Esophagus squamous epithelium (tissue), 5 donors: ENCODE measurements at places on chromosomes 5 and 9. TPM values are rescaled to one million over a fixed set of nuclear protein-coding genes. Genes with fewer than 3 reads are reported as not detected.
A peak's percentile ranks its signal among the peaks of the same experiment; 100 is the strongest.

Gene ADAMTS16
- total RNA-seq, result not detected

Gene RNF38
- total RNA-seq, result 11.1 TPM

Gene PCSK1
- total RNA-seq, result 0.19 TPM

DNA sequence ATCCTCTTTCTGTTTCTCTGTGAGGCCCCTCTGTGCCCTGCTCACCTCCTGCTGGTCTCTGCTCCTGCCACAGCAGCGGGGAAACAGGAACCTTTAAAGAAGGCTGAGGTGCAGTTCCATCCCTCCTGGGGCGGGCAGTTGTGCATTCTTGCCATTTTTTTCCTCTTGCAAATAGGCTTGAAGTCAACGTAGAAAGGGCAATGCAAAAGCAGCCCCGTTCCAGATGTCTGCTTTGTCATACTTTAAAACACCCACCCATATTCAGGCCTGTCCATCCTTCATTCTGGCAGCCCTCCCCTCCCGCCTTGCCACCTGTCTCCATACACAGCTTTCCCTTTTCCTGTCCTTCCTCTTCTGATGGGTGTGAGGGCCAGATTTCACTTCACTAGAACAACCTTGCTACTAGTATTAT, 65.4 kb upstream of the KLF9 start:
- H3K4me3 ChIP-seq, result peak overlapping the region; percentile 18
- peak overlapping the region; percentile 97 for H3K27ac ChIP-seq
- H3K4me1 ChIP-seq, result peaks cover 82% of the 10 kb centered on the region
- no peaks in the 10 kb centered on the region for H3K36me3 ChIP-seq

DNA sequence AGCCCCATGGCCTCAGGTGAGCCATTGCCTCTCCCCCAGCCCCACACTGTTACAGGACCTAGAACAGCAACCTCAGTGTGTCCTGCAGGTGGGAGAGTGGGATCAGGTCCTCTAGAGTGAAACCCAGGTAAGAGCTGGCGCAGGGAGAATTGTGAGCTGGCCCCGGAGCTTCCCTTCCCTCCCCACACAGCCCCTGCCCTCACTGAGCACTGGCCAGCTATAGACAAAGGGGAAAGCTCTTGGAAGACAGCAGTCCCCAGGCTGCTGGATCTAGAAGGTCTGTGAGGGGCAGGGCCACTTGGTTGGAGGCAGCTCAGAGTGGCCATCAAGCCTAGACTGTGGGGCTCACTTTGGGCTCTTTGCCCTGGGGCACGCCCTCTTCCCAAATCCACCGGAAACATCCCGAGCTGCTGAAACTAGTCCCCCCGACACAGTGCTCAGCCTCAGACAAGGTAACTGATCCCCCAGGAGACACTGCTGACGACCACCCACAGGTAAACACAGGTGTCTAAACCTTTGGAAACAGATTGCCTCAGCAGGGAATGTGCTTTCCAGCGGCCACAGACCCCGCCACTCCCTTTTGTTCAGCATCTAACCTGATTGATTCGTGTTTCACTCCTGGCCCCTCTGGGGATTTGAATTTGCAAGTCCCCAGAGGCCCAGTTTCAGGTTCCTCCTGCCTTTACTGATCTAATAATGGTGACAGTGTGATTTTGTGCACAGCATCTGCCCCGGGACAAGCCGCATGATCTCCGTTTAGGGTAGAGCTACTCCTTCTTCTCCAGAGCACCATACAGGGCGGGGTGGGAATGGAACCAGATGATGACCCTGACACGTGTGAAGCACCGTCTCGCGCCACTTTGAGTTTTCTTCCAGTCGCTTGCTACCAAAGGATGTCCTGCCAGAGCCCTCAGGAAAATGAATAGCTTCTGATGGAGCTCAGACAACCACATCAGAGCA, 42.2 kb upstream of the ADAMTS2 start:
- H3K4me3 ChIP-seq, result no peak overlapping the region
- no peaks in the 10 kb centered on the region for H3K36me3 ChIP-seq
- H3K27ac ChIP-seq, result no peak overlapping the region
- no peaks in the 10 kb centered on the region for H3K27me3 ChIP-seq

DNA sequence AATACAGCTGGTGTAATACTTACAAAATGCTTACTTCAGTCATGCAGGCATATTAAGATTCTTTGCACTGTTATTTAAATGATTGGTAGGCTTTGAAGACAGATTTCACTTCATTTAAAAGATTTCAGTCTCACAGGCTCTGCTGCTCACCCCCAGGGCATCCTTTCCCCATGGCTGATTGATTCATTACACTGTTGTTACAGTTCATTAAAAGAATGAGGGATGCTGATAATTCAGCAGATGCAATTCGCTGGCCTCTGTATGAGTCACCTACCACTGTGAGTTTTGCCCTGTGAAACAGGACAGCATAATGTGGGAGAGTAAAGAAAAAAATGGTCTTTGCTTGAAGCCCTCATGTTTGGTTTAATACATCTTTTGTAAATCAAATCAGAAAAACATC, 246.9 kb downstream of the CYLC2 start:
- H3K27ac ChIP-seq, result no peak overlapping the region
- H3K36me3 ChIP-seq, result no peaks in the 10 kb centered on the region
- H3K4me1 ChIP-seq, result no peaks in the 10 kb centered on the region

GRCh38 chr9:95429096-95429495, 87.7 kb downstream of the PTCH1 start:
- no peak overlapping the region for H3K4me3 ChIP-seq
- no peaks in the 10 kb centered on the region for H3K36me3 ChIP-seq
- no peak for DNase-seq
- H3K27me3 ChIP-seq, result no peaks in the 10 kb centered on the region

GRCh38 chr5:179311581-179311980, 33.7 kb downstream of the ADAMTS2 start:
- H3K4me3 ChIP-seq, result no peak overlapping the region
- no peak overlapping the region for H3K27ac ChIP-seq
- peaks cover 9% of the 10 kb centered on the region for H3K4me1 ChIP-seq
- no peak for DNase-seq

DNA sequence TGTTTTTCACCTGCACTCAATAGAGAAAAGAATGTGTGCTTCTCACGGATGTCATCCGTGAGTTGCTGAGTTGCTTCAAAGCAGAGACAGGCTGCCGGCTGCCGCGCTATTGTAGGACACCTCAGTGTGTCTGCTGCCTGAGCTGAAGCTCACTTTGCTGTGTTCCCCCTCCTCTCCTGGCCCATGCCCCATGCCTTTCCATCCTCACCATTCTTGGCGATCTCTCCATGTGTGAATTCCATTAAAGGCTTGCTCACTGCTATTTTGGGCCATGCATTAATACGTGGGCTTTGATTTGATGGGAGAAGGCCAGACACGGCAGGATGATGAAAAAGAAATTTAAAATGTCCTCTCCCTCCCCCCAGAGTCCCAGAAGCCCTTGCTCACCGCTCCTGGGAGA, 14.5 kb downstream of the ADAM19 start:
- no peak overlapping the region for H3K4me3 ChIP-seq
- H3K27ac ChIP-seq, result peak overlapping the region; percentile 48
- H3K4me1 ChIP-seq, result peaks cover 72% of the 10 kb centered on the region

GRCh38 chr9:97604901-97605645, 28.1 kb downstream of the TSTD2 start:
- no peak for DNase-seq
- H3K27me3 ChIP-seq, result no peaks in the 10 kb centered on the region
- no peaks in the 10 kb centered on the region for H3K4me1 ChIP-seq

GRCh38 chr9:120865176-120865575, 11.8 kb downstream of the PHF19 start:
- H3K4me1 ChIP-seq, result peaks cover 34% of the 10 kb centered on the region
- H3K4me3 ChIP-seq, result no peak overlapping the region
- peaks cover 19% of the 10 kb centered on the region for H3K36me3 ChIP-seq
- no peaks in the 10 kb centered on the region for H3K27me3 ChIP-seq

GRCh38 chr5:142722146-142722545, 36.3 kb upstream of the FGF1 start:
- H3K27ac ChIP-seq, result no peak overlapping the region
- peaks cover 11% of the 10 kb centered on the region for H3K27me3 ChIP-seq
- no peaks in the 10 kb centered on the region for H3K4me1 ChIP-seq

- DNase-seq, result no peak
- no peaks in the 10 kb centered on the region for H3K27me3 ChIP-seq
- peaks cover 21% of the 10 kb centered on the region for H3K4me1 ChIP-seq
- H3K36me3 ChIP-seq, result no peaks in the 10 kb centered on the region
These were observed 590.4 kb downstream of the PRELID2 start for GRCh38 chr5:145244788-145245187.

DNA sequence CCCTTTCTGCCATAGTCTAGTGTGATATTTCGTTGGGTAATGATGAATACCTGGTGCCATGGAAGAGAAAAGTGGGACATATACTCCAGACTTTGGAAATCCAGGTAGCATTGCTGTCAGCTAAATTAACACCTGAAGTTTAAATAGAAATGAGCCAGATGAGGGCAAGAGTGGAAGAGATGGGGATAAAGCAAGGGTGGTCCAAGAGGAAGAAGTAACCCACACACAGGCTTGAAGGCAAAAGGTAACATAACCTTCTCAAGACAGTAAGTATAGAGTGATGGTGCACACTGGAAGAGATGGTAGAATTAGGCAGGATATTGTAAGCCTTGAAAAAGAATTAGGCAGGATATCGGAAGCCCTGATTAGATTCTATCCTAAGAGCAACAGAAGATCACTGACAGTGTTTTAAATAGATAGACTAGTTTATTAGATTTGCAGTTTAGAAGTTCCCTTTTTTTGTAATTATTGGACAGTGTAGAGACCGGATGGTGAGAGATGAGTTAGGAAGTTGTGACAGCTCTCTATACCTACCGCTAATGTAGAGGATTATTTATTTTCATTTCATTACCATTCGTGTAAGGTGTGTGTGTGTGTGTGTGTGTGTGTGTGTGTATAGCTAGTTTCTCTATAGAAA, 16.8 kb downstream of the ANXA1 start:
- H3K36me3 ChIP-seq, result peaks cover 87% of the 10 kb centered on the region
- no peaks in the 10 kb centered on the region for H3K4me1 ChIP-seq
- H3K27ac ChIP-seq, result no peak overlapping the region
- no peaks in the 10 kb centered on the region for H3K27me3 ChIP-seq
- no peak for DNase-seq
- H3K4me3 ChIP-seq, result no peak overlapping the region

DNA sequence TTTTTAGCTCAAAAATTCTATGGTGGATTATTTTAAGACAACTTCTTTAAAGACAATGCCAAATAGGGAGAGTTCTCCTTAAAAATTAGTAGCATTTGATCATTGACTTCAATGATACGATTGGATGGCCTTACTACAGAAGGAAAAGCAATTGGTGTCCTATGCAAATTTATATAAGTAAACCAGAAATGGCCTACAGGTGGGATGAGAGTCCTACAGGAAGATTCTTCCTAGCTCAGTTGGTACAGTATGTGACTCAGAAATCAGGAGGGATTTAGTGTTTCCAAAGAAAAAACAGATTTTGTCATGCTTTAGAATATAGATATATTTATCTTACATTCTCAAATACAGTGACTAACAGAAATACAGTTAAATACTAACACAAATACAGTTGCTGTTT, 6.5 kb downstream of the ANKRA2 start:
- H3K36me3 ChIP-seq, result peaks cover 1% of the 10 kb centered on the region
- H3K27ac ChIP-seq, result no peak overlapping the region
- H3K4me1 ChIP-seq, result no peaks in the 10 kb centered on the region
- DNase-seq, result no peak

DNA sequence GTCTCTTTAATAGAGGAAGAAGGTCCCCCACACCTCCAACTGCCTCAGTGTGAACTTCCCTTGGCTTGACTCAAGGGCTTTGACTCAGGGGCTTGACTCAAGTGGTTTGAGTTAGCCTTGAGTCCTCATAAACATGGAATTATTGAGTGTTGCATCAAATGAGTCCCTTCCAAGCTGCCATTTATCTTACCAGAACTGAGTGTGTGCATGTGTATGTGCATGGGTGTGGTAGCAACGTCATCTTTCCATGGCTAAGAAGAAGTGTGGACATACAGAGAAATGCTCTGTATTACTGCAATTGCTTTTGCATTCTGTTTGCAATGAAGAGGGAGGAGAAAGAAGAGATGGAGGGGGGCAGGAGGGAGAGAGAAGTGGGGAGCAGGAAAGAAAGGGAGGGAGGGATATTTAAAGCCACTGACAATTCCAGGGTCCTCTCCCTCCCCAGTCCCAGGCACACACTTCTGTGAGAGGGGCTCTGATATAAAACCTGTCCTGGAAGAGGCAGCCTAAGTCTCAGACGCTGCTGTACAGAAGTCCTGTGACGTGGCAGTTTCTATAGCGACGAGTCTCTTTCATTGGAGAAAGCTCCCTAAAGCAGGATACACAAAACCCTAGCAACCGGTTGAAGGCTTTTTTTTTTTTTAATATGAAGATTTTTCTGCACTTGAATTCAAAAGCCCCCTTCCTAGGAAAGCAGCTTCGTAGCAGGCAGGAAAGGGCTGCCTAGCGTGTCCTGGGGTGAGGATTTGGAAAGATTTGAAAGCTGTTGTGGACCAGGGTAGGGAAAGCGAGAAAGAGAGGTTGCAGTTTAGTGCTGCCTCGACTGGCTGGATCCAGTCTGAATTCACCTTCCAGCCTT, 93.3 kb upstream of the MAP1B start:
- peaks cover 9% of the 10 kb centered on the region for H3K27me3 ChIP-seq
- no peak overlapping the region for H3K27ac ChIP-seq
- H3K36me3 ChIP-seq, result no peaks in the 10 kb centered on the region

DNA sequence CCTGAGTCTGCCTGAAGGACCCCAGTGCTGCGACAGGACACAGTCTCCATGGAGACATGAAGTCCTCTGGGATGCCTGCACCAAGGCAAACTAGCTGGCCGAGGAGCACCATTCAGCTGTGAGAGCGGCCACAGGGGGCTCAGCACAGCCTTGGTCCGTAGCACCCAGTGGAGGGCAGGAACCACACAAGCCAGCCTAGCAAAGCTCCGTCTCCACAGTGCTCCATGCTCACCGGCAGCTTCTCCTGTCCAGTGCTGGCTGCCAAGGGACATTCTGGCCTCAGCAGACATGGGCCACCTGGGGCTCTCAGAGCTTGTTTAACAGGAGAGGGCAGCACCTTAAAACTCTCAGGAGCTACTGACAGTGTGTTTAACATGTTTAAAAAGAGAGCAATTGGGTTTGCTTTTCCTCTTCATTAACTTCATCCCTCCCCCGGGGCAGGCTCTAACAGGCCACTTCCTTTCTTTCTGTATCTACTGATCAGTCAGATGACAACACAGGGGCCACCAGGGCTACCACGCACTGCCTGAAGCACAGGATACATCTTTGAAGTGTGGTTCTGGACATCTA, 57.0 kb downstream of the SECISBP2 start:
- H3K4me1 ChIP-seq, result peaks cover 9% of the 10 kb centered on the region
- H3K36me3 ChIP-seq, result no peaks in the 10 kb centered on the region
- no peak for DNase-seq
- H3K27me3 ChIP-seq, result no peaks in the 10 kb centered on the region
- H3K27ac ChIP-seq, result peak overlapping the region; percentile 42

DNA sequence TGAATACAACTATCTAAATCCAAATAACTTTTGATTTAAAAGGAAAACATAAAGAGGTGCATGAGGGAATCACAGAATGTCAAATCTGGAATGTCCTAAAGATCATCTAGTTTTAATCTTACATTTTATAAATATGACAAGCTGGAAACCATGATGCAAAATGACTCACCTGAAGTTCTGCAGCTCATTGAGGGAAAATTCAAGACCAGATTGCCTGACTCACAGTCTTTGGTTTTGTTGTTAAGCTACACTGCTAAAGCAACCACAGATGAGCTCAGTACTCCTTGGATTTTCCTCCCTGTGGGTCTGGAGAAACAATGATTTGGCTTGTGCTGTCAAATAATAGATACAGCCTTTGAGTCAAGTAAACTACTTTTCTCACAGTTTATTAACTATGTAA, 19.1 kb upstream of the EDIL3 start:
- no peak overlapping the region for H3K27ac ChIP-seq
- no peaks in the 10 kb centered on the region for H3K27me3 ChIP-seq
- H3K4me1 ChIP-seq, result no peaks in the 10 kb centered on the region
- DNase-seq, result no peak
- H3K36me3 ChIP-seq, result no peaks in the 10 kb centered on the region
